Brain microvascular endothelial cell (primary cell): ENCODE measurements at places on chromosomes 5 and 9.
A peak's percentile ranks its signal among the peaks of the same experiment; 100 is the strongest.

DNA sequence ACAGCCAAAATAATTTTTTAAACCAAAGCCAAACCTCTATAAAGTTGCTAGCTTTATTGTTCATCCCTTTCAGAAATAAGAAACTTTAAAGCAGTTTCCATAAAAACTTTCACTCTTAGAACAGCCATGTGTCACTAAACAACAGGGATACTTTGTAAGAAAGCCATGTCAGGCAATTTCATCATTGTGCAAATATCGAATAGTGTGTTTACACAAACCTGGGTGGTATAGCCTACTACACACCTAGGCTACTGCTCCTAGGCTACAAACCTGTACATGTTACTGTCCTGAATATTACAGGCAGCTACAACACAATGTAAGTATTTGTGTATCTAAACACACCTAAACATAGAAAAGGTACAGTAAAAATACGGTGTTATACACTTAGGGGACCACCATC, 59.9 kb downstream of the TLE1 start:
- no peak for DNase-seq

DNA sequence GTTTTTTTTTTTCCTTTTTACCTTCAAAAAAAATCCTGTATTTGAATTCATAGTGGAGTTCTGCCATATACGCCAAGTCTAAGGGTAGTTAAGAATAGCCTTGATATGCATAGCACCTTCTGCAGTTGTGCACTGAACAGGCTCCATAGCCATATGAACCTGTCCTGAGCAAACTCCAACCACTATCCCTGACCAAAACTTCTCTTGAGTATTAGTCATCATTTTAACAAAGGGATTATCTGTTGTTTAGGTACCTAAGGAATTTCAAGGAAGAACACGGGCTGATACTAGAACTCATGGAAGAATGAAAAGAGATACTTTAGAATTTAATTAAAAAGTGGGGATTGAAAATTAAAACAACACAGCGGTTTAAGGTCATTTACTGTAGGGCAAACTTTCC, 1.9 kb upstream of the FBXO38 start:
- no peak for DNase-seq

DNA sequence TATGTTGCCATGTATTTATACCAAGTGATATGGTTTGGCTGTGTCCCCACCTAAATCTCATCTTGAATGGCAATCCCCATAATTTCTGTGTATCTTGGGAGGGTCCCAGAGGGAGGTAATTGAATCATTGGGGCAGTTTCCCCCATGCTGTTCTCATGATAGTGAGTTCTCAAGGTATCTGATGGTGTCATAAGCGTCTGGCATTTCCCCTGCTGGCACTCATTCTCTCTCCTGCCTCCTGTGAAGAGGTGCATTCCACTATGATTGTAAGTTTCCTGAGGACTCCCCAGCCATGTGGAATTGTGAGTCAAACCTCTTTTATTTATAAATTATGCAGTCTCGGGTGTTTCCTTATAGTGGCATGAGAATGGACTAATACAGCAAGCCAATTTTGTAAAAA, 140.8 kb upstream of the ADAMTSL1 start:
- peak; percentile 71 for DNase-seq

- no peak for DNase-seq
Observed at GRCh38 chr9:3719286-3719685, 193.5 kb upstream of the RFX3 start.

DNA sequence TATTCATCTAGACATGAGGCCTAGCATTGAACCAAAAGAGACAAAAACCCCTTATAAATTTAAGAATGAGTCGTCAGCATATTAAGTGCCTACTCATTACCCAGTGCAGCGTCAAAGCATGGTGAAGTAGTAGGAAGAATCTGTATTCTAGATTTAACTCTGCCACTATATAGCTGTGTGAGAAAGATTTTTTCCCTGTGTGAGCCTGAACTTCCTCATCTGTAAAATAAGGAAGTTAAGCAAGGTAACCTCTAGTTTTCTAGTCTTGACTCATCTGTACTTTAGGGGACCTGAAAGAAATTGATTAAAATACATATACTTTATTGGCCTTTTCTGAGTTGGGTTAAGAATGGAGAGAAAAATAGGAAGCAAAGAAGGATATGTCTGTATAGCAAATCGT, 82.1 kb upstream of the RUSC2 start:
- DNase-seq = no peak

- peak; percentile 79 for DNase-seq
Observed at GRCh38 chr9:89461265-89461664, 36.6 kb downstream of the SEMA4D start.

- DNase-seq = no peak
Observed at GRCh38 chr9:19208653-19209052, 21.8 kb upstream of the DENND4C start.

- peak; percentile 43 for DNase-seq
Observed at GRCh38 chr9:85522459-85523092, 219.2 kb downstream of the AGTPBP1 start.

GRCh38 chr5:42612750-42613366, 143.8 kb upstream of the CCDC152 start:
- DNase-seq = peak; percentile 12

DNA sequence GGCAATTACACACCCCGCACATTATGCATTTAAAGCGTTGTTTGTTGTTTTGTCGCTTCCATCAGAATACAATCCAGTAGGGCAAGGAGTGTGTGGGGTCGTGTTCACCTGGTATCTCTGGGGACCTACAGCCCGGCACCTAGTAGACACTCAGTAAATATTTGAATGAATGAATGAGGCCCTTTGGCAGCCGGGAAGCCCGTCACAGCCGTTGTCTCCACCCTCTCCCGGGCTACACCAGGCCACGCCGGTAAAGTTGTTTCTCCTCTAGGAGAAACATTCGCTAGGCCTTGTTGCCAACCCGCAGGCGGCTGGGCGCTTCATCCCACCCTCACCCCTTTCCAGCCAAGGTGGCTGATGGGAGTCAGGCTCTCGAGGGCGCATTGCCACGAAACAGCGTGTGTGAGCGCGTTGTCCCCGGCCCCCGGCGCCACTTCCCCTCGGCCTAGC, 876 bp upstream of the JAK2 start:
- no peak for DNase-seq

- peak; percentile 92 for DNase-seq
Observed at GRCh38 chr5:78569441-78569840, 79.1 kb downstream of the LHFPL2 start.

GRCh38 chr5:107501965-107502675, 168.6 kb downstream of the EFNA5 start:
- peak; percentile 26 for DNase-seq

DNA sequence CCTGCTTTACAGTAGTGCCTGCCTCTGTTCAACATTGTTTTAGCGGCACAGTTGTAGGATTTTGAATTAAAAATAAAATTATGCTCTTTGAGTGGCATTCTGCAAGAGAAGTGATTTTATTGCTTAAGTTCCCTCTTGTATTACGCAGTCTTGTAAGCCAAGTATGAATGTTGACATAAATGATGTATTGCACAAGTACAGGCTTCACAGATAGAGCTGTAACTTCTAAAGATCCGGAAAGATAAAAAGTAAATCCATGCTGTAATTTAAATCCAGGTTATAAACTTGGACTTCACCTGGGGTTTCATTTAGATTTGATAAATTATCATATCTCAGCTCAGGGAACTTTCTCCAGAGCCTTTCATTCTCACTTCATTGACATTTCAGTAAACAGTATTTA, 1114.7 kb downstream of the PTPRD start:
- DNase-seq = no peak

GRCh38 chr5:37835380-37835973, 4.4 kb downstream of the GDNF start:
- no peak for DNase-seq

GRCh38 chr5:17455942-17456341, 42.1 kb upstream of the TAF11L2 start:
- no peak for DNase-seq

DNA sequence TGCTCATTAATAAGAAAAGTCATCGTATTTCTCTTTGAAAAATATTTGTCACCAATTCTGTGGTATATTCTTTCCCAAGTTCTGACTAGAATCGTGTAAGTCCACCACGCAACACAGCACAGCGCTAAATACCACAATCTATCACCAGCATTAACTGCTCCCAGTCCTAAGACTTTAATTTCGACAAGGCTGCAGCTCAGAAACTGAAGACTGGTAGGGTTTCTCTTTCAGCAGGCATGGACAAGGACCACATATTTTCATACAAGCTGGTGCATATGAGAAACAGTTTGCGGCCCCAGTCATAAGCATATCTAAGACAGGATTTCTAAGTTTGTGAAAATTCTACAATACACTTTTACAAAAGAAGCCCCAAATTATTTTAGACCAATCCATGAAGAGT, 24.1 kb downstream of the BNC2 start:
- no peak for DNase-seq

DNA sequence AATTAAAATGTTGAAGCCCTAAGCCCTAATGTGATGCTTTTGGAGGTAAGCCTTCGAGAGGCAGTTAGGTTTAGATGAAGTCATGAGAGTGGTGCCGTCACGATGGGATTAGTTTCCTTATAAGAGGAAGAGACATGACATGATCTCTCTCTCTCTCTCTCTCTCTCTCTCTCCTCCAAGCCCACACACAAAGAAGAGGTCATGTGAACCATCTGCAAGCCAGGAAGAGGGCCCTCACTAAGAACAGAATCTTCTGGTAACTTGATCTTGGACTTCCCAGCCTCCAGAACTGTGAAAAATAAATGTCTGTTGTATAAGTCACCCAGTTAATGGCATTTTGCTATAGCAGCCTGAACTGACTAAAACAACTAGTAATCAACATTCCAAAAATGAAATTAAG, 175.5 kb downstream of the GNA14 start:
- DNase-seq = no peak

- DNase-seq = peak; percentile 9
Observed at GRCh38 chr9:17191082-17191481, 56.2 kb downstream of the CNTLN start.

DNA sequence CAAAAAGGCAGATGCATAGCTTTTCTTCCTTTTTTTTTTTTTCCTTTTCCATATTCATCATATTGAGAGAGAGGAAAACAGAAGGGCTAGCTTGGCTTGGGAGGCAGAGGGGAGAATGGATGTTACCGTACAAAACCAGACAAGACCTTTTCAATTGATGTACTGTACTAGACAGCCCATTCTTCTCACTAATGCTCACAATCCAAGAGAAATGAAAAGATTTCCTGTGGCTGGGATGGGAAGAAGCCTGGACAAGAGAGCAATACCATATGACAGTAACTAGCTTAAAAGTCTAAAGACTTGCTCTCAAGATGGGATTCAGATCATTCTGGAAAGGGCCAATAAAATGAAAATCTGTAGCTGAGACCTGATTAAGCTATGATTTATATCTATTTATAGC, 3.4 kb downstream of the CEMIP2 start:
- no peak for DNase-seq

DNA sequence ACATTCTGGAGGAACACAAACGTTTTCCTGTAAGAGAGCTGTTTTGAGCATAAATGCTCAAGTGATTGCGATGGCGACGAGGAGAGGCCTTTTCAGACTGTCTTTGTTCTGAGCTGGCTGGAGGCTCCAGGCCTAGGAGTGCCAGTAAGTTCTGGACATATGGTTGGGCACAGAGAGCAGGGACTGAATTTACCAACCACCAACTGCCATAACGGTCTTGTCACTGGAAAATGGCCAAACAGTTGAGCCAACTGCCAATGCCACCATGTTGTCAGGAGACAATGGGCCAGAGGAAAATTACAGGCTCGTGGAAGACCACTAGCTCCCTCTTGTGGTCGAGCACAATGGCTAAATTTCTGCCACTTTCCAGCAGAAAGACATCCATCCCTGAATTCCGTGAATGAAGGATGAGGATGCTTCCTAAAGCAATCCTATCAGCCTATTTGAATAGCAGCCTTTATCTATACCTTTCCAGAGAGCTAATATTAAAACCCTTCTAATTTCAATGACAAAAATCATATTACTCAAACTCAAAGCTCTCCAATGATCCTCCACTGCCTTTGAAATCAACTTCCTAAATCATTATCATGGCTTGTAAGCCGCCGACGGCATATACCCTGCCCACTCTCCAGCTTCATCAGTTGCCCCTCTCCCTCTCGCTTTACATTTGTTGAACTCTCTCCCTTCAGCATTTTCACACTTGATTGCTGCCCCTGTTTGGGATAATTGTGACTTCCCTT, 66.9 kb upstream of the GLIS3 start:
- DNase-seq = peak; percentile 57

GRCh38 chr5:96093890-96094381, 132.3 kb upstream of the ELL2 start:
- DNase-seq = no peak

DNA sequence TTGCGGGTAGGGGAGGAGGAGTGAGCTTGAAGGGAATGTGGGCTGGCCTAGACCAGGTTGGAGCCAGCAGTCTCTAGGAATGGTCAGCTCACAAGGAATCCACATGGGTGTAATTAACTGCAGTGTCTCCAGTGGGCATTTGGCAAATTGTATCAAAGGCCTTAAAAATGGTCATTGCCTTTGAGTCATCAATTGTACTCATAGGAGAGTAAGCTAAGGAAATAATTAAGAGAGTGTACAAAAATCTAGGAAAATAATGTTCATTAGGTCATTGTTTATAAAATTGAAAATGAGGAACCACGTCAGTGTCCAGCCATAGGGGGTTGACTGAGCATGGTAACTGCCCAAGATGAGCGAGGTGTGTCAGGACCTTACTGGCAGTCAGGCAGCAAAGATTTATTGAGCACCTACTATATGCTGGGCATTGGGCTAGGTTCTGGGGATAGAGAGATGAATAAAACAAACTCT, 29.8 kb upstream of the RPL26L1 start:
- no peak for DNase-seq

GRCh38 chr5:116885825-116886224, 311.2 kb upstream of the SEMA6A start:
- DNase-seq = no peak

GRCh38 chr9:74755355-74755754, 132.4 kb downstream of the TRPM6 start:
- no peak for DNase-seq

DNA sequence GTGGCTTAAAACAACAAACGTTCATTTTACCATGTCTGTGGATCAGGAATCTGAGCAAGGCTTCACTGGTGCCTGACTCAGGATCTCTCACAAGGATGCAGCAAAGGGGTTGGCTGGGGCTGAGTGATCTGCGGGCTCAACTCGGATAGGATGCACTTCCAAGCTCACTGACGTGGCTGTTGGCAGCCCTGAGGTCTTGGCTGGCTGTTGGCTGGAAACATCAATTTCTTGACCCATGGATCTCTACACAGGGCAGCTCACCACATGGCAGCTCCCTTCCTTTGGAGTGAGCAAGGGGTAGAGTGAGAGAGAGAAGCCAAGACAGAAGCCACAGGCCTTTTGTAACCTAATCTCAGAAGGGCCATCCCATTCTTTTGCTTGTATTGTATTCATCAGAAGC, 202.1 kb downstream of the NXNL2 start:
- DNase-seq = no peak

- no peak for DNase-seq
Observed at GRCh38 chr5:16544607-16545374, 72.0 kb downstream of the RETREG1 start.

DNA sequence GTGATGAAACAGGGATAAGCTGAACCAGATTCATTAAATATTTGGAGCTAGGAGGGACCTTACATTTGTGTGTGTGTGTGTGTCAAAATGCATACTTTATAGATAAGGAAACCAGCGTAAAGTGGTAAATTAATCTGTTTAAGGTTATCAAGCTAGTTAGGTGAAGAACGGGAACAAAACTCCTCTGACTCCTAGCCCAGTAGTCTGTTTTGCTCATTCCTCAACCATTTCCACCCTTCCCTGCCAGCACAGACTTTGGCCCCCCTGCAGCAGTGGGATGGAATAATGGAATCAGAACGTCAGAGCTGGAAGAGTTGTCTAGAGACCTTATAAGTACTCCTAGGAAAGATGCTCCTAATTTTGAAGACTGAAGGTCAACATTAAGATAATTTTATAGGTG, 6.5 kb downstream of the AGXT2 start:
- DNase-seq = no peak
